OCI-M1 (cell line): ENCODE measurements at places on chromosomes 3 and 15.

DNA sequence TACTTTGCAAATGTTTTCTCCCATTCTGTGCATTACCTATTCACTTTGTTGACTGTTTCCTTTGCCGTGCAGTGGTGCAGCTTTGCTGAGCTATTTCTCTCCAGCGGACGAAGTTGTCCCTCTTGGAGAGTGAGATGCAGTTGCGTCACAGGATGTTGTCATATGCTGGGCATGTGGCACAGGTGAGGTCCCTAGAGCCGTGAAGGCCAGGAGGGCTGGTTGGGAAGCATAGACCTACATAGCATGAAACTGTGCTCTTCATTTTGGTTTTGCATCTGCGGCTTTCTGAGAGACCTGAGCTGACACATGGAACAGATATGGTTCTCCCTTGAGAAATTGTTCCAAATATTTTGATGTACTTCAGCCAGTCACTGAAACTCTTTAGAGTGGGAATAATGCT is 108.5 kb downstream of the CACNA1D start:
- no peak for DNase-seq

GRCh38 chr15:57704441-57704840 is 2.1 kb upstream of the POLR2M start:
- no peak for DNase-seq

DNA sequence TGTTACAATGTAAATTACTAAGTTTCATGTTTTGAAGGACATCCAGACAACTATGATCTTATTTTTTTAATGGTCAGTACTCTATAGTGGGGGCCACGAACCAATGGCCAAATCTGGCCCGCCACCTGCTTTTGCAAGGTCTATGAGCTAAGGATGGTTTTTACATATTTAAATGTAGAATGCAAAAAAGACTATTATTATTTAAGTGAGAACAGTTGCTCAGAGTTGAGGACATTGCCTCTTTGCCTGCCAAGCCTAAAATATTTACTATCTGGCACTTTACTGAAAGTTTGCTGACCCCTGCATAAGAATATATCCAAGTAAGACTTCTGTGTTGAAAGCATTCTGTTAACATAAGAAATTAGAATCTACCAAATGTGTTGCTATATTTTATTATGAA is 163.7 kb upstream of the MDFIC2 start:
- no peak for DNase-seq

- DNase-seq = no peak
Measured at GRCh38 chr15:90994059-90994416, 297 bp downstream of the PRC1 start.

GRCh38 chr15:58479941-58480340 is 48.1 kb downstream of the LIPC start:
- DNase-seq = no peak
